ENCODE measurements at places on chromosomes 3 and 15.

DNA sequence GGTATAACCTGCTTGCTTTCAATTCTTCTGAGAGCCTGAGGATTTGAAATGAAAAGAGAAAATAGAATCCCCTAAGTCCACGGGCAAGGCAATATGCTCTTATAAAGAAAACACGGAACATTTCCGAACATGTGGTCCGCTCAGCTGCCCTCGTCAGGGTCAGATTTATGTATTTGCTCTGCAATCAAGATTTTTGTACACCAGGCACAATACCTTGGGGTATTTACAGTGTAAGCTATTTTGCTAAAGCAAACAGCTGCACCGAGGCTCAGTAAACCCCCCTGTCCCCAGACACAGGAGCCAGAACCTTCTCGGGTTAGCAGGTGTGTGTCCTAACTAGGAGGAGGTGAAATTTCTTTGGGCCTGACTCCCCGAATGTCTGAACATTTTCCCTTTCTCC, 155.8 kb upstream of the LRIG1 start:
- DNase-seq = no peak

DNA sequence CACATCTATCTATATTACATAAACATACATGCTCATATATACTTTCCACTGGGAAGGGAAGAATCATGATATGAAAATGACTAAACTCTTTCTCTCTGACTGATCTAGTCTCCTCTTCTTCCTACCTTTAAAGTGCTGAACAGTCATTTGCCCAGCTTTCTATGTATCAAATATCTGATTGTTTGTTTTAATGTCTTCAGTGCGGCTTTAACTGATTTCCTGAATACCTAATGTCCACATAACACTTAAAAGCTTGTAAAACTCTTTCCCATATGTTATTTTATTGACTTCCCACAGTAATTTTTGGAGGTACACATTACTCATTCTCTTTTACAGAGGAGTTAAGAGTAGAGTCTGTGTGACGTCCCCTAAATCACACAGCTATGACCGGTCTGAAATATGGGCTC, 28.2 kb downstream of the CPOX start:
- no peak for DNase-seq

DNA sequence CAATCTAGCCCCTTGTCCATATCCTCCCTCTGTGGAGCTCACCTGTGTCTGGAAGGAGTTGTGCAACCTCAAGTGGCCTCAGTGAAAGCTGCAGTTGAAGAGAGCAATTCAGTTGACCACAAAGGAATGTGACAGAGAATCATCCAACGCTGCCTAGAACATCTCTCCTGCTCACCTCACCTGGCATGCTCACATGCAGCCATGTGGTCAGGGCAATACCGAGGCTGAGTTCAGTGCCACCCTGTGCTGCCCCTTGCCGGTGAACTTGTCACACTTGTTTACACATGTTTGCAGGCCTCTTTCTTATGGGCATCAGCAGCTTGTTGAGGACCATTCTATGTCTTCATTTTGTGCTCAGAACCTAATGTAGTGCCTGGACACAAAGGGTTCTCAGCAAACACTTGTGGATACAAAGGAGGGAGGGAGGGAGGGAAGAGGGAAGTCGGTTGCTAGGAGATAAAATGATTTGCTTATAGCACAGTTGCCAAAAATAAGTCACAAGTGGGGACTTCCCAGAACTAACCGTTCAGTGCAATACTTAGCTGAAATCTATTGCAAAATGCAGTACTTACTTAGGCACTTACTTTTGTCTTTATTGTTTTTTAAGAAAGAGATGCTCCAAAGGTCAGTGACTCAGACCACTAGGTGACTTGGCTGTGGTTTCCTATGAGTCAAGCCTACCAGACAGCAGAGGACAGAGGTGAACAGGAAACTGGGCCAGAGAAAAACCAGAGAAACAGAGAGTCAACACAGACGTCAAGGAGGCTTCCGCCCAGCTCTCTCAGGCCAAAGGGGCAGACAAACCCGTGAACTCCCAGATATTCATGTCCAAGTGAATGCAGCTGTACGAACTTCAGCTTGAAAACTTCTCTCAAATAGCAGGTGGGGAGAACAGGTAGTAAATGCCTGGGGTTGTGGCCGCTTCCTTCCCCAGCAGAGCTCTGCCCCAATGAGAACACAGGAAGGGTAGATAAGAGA, 227.8 kb upstream of the CTNNB1 start:
- DNase-seq = no peak

- DNase-seq = no peak
Measured at GRCh38 chr3:50383750-50384149, 24.4 kb upstream of the TMEM115 start.

DNA sequence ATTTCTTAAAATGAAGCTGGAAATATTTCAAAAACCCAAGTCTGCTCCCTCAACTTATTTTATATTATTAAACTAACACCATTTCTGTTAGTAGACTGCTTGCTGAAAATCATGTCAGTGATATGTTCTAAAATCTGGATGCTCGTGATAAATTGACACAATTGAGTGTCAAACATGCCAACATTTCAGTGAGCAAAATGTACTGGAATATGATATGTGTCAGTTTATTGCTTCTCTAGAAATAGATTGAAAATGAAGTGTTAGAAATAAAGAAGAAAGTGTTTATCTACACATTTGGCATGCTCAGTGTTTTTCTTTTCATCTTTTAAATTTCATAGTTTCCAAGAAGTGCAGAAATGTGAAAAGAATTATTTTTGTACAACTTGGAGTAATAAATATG, 624.6 kb downstream of the SI start:
- no peak for DNase-seq

- no peak for DNase-seq
Measured at GRCh38 chr3:143286392-143287010, 166.9 kb downstream of the CHST2 start.

DNA sequence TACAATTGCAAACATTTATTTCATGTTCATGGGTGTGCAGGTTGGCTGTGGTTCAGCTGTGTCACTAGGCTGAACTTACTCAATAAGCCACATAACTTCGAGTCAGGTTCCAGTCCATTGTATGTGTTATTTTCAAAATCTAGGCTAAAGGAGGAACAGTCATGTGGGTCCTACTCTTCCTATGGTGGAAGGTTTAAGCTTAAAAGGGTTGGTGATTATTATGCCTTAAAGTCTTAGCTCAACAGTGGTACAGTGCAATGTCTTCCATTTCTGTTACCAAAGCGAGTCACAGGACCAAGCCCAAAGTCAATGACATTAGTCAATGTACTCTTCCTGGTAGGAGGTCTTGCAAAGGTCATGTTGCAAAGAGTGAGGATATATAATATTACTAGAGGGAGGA, 78.2 kb downstream of the ATG7 start:
- no peak for DNase-seq

DNA sequence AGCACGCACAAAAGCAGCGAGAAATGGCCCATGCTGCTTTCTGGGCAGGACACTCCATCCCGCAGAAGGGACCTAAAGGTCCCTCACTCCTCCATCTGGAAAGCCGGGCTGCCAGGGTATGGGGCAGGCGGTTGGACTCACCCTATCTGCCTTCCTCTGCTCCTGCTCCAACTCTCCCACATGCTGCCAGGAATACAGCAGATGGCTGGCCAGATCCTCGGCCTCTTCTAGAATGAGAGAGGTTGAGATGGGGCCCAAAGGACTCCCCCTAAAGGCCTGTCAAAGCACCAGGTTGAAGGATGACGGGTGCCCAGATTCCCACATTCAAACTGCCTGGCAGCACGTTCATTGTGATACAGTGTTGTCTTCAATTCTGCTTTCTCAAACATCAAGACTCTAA, 85.1 kb upstream of the C2CD4B start:
- DNase-seq = no peak

- DNase-seq = no peak
Measured at GRCh38 chr3:170211668-170212067, 10.6 kb upstream of the PRKCI start.

DNA sequence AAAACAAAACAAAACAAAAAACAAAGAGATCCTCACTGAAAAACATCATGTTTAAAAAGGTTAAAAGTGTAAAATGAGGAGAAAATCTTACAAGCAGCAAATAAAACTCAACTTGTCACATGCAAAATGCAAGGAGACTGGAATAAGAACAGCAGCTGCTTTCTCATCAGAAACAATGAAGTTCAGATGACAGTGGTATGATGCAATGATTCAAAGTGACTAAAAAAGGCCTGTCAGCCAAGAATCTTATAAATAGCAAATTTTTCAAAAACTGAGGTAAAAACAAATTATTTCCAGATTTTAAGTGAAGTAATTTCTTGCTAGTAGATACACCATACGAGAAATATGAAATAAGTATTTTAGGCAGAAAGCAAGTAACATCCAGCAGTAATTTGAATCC, 68.6 kb upstream of the EPHA3 start:
- no peak for DNase-seq

DNA sequence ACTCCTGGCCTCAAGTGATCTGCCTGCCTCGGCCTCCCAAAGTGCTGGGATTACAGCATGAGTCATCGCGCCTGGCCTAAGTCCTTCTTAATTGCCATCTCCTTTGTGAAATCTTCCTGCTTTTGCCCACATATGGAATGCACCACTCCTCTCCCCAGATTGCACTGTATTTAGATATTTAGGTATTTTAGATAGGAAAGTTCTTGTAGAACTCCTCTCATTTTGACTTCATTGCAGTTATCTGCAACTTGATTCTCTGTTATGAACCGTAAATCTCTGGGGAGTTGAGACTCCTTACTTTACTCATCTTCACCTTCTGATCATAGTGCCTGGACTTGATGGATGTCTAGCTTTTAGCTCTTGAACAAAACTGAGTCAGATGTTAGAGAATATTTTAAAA, 150.7 kb downstream of the AKAP13 start:
- no peak for DNase-seq

- DNase-seq = no peak
Measured at GRCh38 chr15:50229336-50229735, 36.2 kb downstream of the HDC start.

DNA sequence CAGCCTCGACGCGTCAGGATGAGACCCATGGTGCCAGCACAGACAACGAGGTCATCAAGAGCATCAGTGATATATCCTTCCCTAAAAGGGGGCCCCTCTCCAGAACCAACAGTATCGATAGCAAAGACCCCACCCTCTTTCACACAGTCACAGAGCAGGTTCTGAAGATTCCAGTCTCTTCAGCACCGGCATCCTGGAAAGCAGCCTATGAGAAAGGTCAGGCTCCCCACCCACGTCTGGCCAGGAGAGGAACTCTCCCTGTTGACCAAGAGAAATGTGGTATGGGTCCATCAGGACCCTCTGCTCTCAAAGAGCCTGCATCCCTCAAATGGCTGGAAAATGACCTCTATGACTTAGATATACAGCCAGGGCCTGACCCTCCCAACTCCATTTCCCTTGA, 11.6 kb downstream of the ANKRD34C start:
- no peak for DNase-seq

- DNase-seq = no peak
Measured at GRCh38 chr3:169871129-169871886, 1.6 kb upstream of the LRRC31 start.

DNA sequence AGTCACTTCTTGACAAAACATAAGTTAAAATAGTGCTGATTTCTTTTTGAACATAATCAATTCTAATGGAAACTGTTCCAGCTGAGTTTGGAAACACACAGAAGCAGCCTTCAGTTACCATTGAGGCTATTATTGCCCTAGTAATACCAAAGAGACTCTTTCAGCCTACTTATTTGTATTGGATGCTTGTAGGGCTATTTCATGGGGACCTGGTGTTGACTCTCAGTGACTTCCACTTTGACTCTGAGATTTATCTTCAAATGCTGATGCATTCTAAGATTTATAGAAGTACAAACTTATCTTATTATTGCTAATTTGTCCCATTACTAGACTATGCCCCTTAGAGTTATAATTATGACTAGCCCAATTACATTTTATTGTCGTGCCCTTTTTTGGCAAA, 67.4 kb downstream of the CMSS1 start:
- DNase-seq = no peak

DNA sequence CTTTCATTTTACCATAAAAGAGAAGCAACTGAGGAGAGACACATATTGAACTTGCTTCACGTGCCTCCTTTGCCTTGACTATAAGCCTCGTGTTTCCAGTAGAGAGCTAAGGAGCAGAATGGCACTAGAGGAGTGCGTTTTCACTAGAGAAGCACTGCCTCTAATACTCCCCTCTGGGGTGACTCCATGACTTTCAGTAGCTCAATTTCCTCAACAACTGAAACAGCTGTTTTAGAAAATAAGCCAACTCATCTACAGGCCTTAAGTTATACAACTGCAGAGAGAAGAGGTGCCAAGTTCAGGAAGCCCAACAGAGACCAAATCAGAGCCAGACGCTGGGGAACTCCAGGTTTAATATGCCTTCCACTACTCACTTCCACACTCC, 1.9 kb downstream of the UBP1 start:
- no peak for DNase-seq

- DNase-seq = no peak
Measured at GRCh38 chr3:52721002-52721729, 15.3 kb downstream of the SPCS1 start.

DNA sequence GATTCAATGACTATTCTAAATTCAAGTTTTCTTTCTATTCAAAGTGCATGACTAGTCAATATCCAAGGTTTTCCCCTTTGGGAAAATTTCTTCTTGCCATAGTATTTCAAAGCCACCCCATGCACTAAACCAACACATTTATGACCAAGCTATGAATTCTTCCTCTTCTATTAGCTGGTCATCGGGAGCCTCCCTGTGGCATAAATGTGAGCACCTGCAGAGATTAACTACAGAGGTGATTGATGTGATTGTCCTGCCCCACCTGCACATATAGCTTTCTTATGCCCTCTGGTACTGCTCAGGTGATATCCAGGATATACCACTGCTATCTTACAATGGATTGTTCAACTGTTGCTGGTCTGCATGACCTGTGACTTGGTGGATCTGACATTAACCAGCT, 694.9 kb downstream of the ZBBX start:
- DNase-seq = no peak

DNA sequence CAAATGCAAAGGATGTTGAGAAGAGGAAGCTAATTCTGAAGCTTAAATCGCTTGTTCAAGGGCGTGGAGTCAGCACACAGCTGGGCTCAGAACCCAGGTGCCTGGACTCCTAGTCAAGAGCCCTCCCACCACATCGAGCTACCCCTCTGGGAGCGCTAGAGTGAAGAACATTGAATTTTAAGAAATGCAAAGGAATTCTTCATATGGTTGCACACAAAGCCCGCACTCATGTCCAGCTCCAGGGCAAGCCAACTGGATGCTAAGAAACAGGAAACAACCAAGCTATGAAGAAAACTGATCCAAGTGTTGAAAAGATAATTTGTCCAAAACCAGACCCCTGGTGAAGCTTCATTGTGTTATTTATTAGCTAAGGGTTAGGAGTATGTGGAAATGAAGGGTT, 122.3 kb downstream of the ALDH1A2 start:
- no peak for DNase-seq

GRCh38 chr3:31978553-31978952, 2.5 kb downstream of the OSBPL10 start:
- no peak for DNase-seq

All from activated T-helper 1 cell treated with Interleukin-2 at 50 U/mL for 16 hours (primary cell).